ENCODE measurements at places on chromosomes 6 and 20.

GRCh38 chr6:25497383-25498040 is 154.5 kb upstream of the SCGN start:
- no peak for DNase-seq

- DNase-seq, result peak; percentile 31
Measured at GRCh38 chr6:117317261-117317660, 51.9 kb downstream of the VGLL2 start.

- DNase-seq, result no peak
Measured at GRCh38 chr6:72182337-72183246, 296.2 kb downstream of the RIMS1 start.

DNA sequence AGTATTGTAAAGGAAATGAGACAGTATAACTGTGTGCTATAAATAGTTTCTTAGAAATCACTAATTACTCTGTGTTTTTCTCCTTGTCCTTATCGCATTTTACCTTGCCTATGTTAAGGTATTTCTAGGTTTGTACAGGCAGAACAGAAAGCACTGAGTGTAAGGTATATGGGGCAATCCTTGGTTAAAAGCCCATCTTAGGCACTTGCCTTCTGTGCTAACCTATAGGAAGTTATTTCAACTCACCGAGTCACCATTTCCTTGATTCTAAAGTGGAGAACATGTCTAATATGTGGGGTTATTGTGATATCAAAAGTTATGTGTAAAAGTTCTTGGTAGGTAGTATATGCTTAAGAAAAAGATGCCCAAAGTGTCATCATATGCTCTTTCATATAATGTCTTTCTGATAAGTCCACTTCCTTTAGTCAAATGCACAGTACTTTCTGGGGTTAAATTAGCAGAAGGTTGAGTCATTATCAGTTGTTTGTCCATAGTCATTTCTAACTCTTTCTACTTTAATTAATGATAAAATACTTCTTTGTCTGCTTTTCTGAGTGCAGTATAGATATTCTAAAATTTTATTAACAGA is 276.4 kb downstream of the UTRN start:
- DNase-seq, result no peak

GRCh38 chr6:83578057-83578456 is 65.7 kb downstream of the PRSS35 start:
- no peak for DNase-seq

DNA sequence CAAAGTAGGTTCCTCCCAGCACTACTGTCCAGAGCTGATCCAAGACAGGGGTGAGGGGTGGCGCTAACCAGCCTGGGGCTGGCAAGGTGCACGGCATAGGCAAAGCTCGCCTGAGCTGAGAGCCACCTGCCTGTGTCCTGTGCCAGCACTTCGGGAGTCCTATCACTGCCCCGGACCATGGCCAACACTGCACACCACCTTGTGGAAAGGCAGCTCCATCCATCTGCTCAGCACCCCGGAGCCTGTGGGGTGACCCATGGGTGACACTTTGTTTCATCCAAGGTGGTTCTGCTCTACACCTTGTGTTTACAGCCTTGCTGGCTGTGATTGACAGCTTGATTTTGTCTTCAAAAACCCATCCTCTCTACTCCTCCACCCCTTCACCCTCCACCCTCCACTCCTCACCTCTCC is 32.9 kb upstream of the GATA5 start:
- peak; percentile 77 for DNase-seq

- no peak for DNase-seq
Measured at GRCh38 chr6:48111575-48111974, 578 bp upstream of the PTCHD4 start.

- no peak for DNase-seq
Measured at GRCh38 chr6:13152764-13153163, 175.6 kb downstream of the TBC1D7 start.

DNA sequence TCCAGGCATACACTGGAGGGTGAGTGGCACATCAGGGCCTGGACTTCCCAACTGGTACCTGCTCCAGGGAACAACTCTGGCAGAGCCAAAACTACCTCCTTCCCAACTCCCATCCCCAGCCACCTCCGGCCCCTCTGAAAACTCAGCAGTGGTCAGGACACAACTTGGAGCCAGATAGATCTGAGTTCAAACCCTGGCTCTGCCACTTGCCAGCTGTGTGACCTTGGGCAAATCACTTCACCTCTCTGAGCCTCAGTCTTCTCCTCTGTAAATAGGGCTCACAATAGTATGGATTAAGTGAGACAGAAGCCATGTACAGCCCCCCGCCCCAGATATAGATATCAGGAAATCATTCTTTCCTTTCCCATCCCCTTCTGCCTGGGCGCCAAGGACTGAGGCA is 10.7 kb downstream of the AHCY start:
- DNase-seq, result no peak

GRCh38 chr20:6976106-6976900 is 208.8 kb downstream of the BMP2 start:
- DNase-seq, result peak; percentile 8

GRCh38 chr6:81476881-81477280 is 275.6 kb downstream of the TENT5A start:
- no peak for DNase-seq

DNA sequence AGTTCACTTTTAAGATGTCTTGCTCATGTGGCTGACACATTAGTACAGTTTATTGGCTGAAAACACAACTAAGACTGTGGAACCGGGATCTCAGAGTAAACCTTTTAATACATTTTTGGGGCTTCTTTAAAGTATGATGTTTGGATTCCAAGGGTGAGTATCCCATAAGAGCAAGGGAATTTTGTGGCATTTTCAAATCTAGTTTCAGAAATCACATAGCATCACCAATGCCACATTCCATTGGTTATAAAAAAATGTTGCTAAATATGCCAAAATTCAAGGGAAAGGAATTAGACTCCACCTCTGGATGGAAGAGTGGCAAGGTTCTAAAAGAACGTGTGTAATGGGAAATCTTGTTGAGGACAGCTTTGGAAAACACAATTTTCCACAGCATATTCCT is 338.6 kb downstream of the COL12A1 start:
- DNase-seq, result no peak

DNA sequence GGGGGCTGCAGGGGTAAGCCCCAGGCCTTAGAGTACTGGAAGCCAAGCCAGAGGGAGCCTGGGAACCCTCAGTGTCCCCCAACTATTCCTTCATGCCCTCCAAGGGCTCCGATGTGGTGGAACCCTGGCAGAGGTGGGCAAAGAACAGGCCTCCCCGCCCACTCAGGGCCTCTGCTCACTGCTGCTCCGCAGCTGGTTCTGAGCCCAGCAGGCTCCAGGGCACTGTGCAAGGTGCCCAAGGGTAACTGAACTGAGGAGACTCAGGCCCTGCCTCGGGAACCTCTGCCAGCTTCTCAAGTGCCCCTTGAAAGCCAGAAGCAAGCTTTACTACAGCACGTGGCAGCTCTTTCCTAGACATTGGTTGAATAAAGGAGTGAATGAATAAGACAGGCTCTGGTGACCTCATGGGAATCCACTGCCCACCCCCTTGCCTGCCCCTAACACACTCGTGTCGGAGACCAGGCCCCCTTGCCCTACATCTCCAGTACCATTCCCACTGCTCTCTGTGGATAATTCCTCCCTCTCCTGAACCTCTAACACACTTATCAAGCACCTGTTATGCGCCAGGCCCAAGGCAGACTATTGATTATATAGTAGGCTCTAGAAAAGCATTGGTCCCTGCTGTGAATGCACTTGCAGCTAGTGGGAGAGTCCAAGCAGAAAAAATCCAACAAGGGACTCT is 55.0 kb downstream of the TOX2 start:
- DNase-seq, result no peak

- DNase-seq, result no peak
Measured at GRCh38 chr6:168473197-168473596, 32.2 kb downstream of the SMOC2 start.

DNA sequence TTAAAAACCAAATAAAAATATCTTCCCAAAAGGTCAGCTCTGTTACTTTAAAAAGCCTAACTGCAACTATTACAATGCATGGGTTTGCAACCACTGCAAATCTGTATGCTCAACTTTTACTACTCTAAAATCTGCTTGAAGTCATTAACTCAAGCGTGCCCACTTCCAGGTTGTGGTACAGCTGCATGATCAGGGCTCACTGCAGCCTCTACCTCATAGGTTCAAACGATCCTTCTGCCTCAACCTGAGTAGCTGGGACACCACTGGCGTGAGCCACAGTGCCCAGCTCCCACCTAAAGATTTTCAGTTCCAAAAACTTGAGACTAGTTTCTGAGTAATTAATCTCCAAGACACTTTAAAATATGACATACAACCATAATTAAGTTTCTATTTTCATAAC is 8.2 kb downstream of the DIDO1 start:
- no peak for DNase-seq

GRCh38 chr6:115594891-115595290 is 465.8 kb downstream of the FRK start:
- DNase-seq, result no peak

DNA sequence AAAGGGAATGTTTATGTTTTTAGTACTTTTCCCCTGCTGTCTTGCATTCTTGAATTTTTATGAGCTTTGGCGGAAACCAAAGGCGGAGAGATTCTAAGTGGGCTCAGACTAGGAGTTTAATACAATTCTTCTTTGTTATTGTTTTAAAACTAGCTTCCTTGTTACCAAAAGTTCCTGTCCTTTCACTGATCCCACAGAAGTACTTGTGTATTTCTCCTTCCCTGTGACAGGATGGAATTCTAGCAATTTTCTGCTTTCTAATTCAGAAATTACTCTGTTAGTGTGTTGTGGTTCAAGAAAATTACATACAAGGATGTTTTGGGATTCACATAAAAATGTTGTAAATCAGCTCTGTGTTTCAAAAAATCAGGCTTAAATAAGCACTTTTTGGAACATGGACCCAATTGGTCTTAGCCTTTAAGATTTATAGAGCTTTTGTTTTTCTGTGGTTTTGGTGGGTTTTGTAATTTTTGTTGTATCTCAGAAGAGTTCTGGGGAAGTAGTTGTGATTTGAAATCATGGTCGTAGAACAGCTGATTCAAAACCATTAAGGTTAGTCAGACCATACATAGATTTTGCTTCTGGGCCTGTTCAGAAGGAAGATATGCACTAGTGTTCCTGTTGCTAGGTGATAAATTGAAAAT is 17.6 kb upstream of the CTAGE9 start:
- no peak for DNase-seq

- peak; percentile 5 for DNase-seq
Measured at GRCh38 chr6:41371992-41372831, 36.8 kb downstream of the NCR2 start.

DNA sequence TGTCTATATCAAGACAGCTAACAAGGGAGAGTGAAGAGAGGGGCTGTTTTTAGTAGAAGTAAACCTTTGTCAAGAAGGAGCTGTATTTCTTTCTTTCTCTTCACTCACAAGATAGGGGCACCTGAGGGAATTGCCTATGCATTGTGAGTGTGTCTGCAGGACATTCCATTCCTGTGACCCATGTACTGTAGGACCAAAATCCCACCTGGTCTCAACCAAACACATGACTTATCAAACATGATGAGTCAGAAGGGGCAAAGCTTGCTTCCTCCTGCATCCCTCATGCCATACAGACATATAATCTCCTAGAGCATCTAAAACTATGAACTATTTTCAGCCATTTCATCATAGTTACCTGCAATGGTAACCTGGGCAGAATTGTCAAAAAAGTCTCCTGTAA is 21.8 kb downstream of the PKHD1 start:
- DNase-seq, result no peak

- DNase-seq, result no peak
Measured at GRCh38 chr6:35082733-35083403, 58.3 kb downstream of the TCP11 start.

- DNase-seq, result no peak
Measured at GRCh38 chr6:28060405-28060804, 20.0 kb upstream of the ZNF165 start.

DNA sequence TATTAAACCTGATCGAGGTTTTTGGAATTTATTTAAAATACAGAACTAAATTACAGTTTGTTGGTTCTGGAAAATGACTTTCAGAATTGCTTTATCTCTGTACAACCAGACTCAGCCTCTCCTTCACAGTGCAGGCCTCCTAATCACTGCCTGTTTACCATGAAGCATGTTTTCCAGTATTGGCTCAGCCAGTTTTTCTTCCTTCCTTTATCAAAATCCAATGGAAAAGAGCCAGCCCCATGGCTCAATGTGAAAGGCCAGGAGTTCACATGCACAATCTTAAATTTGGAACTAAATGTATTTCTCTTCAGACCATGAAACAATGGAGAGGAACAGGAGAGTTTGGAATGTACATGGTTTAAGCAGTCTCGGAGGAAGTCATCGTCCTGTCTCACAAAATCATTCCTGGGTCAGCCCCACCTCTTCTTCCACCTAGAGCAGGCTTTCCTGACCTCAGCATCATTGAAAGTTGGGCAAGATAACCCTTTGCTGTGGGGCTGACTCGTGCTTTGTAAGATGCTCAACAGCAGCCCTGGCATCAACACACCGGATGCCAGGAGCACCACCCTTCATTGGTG is 680.9 kb upstream of the AGPAT4 start:
- no peak for DNase-seq

DNA sequence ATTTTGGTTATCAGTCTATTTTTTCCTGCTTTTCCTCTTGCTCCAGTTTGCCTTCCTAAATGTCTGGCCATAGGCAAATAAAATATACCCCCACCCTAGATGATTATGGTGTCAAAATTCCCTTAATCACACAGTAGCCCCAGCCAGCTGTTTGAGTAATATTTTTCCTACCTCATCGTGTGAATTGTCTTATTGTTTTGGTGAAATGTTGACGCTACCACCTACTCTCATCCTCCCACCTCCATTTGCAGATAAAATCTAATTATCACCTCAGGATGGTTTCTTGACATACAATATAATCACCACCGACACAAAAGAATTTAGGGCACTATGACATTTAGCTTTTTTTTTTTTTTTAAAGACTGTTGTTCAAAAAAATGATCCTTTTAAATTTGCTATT is 44.1 kb upstream of the FUCA2 start:
- DNase-seq, result no peak

- DNase-seq, result no peak
Measured at GRCh38 chr20:62751551-62752150, 43.0 kb downstream of the NTSR1 start.

GRCh38 chr6:155050311-155050710 is 55.2 kb downstream of the TIAM2 start:
- no peak for DNase-seq

- DNase-seq, result peak; percentile 34
Measured at GRCh38 chr20:21796059-21796458, 90.6 kb downstream of the PAX1 start.

DNA sequence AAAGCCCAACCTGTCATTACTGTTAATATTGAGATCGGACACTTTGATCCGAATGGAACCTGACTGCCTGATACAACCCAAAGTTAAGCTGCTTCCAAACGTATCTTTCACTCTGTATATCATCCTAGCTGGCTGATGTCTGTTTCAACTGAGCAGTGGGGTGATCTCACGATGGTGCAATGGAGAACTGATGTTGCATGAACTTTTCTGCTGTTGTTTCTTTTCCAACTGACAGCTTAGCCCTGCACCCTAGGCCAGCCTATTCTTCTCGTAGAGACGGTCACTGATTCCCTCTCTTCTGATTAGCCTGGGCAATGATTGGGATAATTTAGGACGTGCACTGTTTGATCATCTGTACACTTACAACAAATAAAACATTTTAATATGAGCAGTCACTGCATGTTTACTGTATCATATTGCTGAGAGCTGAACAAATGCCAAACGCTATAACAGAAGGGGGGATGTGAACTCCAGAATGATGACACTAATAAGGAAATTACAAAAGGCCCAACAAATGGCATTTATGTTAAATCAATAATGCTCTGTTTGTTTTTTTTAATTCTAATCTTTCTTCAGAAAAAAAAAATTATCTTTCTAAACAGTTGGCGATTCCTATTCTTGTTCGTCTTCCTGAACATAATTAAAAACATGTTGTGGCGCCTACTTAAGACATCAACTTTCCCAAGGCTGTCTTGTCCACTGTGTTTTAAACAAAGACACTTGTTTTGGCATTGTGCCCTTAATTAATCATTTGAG is 184.8 kb downstream of the ZNF217 start:
- no peak for DNase-seq
